ENCODE measurements at places on chromosomes 13 and 19.

DNA sequence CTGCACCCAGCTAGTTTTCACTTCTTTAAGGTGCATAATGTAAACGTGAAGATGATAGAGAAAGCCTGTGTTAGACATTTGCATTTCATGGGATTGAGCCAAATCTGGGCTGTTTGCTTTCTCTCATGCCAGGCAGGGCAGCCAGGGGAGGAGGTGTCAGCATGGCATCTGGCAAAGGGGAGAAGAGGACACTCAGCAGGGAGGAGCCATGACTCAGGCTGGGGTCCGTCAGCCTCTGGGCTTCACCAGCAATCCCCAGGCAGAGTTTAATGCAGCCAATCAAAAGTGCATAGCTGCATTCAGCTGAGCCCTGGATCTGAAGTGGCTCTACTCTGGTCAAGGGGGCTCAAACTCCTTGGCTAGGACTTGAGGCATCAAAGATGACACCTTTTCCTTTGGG is 23.5 kb downstream of the EBPL start:
- no peak for DNase-seq

DNA sequence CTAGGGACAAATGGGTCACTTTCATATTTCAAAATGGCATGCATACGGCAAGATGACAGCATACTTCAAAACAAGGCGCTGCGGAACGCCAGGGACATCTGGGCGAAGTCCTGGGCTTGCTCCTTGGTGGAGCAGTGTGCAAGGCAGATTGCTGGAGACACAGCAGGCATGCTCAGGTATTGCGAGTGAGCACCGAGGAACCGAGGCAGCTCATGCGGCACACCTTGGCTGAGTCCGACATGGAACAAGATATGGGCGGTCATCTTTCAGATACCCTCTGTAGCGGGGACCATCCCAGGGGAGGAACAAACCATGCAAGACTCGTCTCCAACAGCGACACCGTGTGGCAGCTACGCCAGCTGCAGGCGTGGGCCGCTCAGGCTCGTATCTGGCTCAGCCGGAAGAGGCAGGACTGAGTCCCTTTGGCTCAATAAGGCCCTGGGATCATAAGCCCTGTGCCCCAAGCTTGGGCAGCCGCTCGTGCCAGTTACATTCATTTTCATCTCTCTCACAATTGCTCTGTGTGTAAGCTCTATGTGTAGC is 112.4 kb downstream of the NUFIP1 start:
- no peak for DNase-seq

GRCh38 chr13:111460548-111461444 is 140.4 kb downstream of the TEX29 start:
- DNase-seq: peak; percentile 5

- no peak for DNase-seq
These were observed 12.3 kb upstream of the ISYNA1 start for GRCh38 chr19:18450021-18450930.

DNA sequence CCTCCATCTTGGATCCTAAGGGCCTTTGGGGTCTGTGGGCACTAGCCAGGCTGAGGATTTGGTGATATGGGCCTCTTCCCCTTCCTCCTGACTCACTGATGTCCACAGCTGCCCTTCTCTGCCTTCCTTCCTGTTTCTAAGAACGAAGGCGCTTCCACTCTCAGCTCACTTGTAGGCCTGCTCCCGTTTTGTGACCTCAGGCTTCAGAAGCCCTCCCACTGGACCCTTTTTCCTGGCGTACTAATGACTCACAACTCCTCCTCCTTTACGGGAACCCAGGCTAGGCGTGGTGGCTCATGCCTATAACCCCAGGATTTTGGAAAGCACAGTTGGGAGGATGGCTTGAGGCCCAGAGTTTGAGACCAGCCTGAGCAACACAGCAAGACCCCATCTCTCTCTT is 55.6 kb downstream of the TMED1 start:
- no peak for DNase-seq

DNA sequence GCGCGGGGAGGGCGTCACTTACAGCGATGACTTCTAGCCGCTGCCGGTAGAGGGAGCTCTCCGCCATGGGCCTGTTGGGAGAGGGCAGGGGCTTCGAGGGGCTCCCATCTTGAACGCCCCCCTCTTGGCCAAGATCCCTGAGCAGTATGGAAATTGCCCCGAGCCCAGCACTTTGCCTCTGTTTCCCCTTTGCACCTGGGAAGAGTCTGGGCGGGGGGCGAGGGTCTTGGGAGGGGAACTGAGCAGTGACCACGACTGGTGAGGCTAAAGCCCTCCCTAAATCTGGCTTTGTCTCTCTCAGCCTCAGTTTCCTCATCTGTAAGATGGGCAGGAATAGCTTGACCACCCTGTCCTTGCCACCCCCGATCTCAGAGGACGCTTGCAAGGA is 2.8 kb downstream of the PALM3 start:
- no peak for DNase-seq

- DNase-seq: no peak
These were observed 2041.4 kb downstream of the PCDH9 start for GRCh38 chr13:65188721-65189120.

- no peak for DNase-seq
These were observed 4.6 kb downstream of the CADM4 start for GRCh38 chr19:43634872-43635560.

GRCh38 chr19:47699360-47699917 is 13.8 kb upstream of the EHD2 start:
- DNase-seq: no peak

- DNase-seq: no peak
These were observed 27.5 kb downstream of the VRK3 start for GRCh38 chr19:49997709-49998108.

DNA sequence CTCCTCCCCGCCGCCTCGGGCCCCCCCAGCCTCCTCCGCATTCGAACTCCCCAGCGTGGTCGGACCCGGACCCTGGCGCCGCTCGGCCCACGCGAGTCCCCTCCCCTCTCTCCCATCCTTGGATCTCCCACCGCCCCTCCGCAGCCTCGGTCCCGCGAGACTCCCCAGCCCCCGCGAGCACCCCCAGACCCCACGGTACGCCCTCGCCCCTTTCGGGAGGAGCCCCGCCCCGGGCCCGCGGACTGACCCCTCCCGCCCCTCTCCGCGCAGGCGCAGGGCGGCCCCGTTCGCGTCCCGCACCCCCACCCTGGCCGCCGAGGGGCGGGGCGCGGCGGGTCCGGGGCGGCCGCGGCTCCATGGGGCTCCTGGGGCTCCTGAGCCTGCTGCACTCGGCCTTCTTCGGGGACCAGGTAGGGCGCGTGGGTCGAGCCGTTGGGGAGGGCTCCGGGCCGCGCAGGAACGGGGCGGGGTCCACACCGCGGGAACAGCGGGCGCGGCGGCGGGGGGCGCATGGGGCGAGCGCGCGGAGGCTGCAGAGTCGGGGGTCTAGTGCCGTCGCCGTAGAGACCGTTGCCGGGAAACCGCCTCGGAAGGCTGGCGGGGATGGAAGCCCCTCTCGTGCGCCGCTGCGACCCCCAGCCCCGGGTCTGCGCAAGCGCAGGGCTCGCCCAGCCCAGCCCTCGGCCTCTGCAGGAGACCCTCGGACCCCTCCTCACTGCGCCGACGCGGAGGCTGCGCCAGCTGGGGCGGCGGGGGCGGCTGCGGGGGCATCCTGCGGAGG is 3.8 kb upstream of the APC2 start:
- DNase-seq: no peak

- DNase-seq: no peak
These were observed 22.1 kb upstream of the POMP start for GRCh38 chr13:28636677-28637317.

DNA sequence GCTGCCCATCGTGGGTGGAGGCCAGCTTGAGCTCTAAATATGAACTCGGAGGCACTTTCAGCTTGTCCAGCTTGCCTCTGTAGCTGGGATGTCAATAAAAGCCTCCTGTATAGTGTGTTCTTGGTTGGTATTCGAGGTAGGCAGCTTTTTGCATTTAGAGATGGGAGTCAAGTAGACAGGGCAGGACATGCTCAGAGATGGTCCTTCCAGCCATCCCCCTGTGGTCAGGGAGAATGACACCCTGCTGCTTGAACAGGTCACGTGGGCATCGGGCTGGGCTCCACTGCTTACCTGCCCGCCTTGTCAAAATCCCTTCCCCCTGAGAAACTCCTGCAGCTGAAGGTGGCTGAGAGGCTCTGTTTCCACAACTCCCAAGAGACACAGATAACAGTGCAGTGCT is 302.5 kb downstream of the ZNF536 start:
- DNase-seq: no peak

- no peak for DNase-seq
These were observed 241.6 kb upstream of the MAB21L1 start for GRCh38 chr13:35718084-35718483.

DNA sequence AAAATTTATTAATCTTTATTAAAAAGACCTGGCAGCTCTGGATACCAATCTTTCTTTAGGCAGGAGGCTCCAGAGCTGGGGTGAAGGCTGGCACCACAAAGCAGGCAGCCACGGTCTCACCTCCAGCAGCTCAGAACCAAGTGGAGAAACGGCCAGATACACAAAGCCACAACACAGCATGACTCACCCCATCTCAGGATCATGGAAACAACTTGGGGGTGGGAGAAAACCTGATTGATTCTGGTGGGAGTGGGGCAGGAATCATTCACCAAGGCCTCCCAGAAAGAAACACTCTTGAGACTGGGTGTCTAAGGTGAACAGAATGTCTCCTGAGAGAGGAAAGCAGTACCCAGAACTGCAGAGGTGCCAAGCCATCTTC is 64.2 kb downstream of the CRYL1 start:
- no peak for DNase-seq

DNA sequence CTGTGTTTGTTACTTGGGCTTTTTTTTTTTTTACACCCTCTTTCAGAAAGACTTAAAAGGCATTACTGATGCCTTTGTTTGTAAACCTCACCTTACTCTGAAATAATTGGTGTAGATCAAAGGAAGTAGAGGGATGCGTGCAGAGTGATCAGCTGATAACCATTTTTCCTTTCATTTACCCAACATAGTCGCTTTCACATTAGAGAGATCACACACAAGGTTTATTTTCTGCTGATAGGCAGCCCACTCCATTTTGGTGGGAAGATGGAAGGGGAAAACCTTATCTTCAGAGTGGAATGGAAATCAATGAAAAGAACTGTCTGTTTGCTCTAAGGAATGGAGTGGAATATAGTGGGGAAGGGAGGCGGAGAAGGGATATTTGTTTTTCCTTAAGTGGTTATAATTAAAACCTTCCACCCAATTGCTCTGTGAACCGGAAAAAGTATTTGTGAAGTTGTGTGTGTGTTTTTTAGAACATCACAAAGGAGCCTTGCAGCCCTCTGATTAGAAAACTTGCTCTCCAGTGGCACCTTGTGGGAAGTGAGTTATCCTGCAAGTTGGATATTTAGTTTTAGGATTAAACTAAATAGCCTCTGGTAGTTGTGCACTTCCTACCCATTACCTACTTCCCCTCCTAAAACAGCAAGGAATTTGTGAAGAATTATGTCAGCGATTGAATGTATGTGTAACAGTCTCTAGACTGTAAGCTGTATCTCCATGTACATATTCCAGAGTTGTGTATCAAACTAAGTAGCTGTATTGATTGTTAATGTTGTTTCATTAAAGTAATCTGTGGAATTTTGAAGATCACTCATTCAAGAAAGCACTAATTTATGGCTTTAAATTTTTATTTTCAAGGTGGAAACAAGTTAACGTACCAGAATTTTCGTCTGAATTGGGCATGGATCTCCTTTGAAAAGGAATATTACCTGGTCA is 76.8 kb downstream of the FREM2 start:
- DNase-seq: peak; percentile 0

- peak; percentile 94 for DNase-seq
These were observed 12.8 kb downstream of the CAPS start for GRCh38 chr19:5926641-5927440.

DNA sequence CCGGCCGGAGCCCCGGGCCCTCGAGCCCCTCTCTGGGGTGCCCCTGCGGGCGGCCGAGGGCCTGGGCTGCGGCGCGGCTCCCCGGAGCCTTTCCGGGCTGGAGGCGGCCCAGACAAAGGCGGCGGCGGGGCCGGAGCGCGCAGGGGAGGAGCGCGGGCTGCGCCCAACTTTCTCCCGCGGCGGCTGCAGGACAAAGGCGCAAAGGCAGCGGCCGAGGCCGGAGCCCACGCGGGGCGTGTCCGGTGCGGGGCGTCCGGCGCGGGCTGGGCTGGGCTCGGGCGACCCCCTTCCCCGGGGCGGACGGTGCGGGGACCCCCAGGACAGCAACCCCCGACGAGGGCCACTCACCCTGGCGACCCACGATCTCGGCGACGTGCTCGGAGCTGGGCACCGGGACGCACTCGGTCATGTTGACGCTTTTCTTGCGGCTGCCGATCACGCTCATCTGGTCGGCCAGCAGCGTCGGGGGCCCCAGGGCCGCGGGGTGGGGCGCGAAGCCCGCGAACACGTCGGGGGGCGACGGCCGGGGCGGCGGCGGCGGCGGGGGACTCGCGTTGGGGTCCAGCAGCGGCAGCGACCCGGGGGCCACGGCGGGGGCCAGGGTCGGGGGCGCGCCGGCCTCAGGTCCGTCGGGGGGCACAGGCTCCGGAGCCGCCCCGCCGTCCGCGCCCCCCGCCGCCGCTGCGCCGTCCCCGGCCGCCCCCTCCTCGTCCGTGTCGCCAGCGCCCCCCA is 843 bp downstream of the MEX3D start:
- DNase-seq: no peak

- no peak for DNase-seq
These were observed 6.3 kb downstream of the SYDE1 start for GRCh38 chr19:15113245-15114152.

GRCh38 chr13:112844879-112845278 is 124.1 kb upstream of the MCF2L start:
- DNase-seq: no peak

DNA sequence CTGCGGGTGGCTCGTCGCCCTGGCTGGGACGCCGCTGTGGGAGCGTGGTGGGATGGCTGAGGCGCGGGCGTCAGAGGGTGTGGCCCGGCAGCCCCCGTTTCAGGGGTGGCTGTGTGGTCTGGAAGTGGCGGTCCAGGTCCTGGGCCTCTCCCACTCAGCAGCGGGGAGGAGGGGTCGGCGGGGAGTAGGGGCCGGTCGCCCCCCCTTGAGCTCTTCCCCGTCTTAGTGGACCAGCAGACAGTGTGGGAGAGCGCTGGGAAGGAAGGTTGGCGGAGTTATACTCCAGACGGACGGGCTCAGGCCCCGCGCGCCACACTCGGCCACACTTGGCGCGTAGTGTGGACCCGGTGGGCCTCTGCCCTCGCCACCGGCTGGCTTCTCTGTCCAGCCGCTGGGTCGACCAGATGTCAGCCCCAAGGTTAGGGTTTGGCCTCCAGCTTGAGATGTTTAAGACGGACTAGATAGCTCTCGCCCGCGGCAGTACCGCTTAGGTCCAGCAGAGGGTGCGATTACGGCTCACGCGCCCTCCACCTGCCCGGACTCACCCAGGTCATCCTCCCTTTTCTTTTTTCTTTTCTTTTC is 21.7 kb upstream of the ZNF429 start:
- DNase-seq: no peak

- no peak for DNase-seq
These were observed 1.3 kb downstream of the ZFP14 start for GRCh38 chr19:36377541-36378178.

DNA sequence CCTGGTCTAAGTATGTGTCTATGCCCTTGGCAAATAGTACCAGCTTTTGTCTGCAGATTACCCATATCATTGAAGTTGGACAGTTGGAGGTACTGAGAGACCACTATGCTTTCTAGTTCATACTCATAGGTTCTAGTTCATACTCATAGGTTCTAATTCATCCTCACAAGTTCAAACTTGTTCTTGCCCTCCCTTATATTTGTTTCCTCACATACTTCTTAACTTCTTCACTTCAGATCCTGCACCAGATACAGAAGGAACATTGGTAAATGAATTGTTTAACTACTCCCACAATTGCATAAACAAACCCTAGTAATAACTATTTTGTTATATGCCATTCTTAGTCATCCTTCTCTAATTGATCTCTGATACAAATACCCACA is 172.2 kb downstream of the SLITRK1 start:
- DNase-seq: no peak
